ENCODE measurements at places on chromosomes 2 and 18.

DNA sequence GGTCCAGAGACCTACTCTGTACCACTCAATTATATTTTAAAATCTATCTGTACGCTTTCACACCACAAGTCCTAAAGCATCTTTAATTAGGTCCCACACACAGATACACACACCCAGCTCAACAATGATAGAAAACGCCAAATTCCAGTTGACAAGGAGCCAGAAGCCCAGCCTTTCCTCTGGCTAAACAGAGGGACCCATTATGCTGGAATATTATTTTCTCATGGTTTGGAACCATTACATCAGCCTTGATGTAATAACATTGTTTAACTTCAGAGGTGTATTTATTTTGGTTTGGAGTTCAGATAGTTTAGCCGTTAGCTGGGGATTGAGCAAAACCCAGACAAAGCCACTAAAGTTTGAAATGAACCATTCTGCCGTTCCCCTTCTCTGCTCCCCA is 14.0 kb upstream of the INHBB start:
- no peak overlapping the region for H3K27ac ChIP-seq
- H3K27me3 ChIP-seq: no peaks in the 10 kb centered on the region
- no peak for DNase-seq
- no peaks in the 10 kb centered on the region for H3K36me3 ChIP-seq

DNA sequence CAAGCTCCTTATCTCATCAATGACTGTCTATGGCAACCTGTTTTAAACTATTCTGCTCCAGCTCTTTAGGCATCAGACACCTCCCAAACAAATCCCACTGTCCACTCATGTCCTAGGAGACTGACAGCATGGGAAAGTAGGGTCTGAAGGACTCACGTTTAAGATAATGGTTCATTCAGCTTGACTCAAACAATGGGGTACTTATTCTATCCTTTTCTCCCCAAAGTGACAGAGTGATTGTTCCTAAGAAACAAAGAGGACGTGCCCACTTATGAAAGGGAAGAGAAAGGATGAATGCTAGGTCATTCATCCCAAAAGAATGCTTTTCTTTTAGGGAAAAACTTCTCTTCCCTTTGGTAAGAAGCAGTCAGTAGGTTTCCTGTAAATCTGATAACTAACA is 41.9 kb downstream of the ALK start:
- H3K27ac ChIP-seq: no peak overlapping the region
- H3K4me3 ChIP-seq: no peak overlapping the region
- DNase-seq: no peak
- H3K4me1 ChIP-seq: no peaks in the 10 kb centered on the region

DNA sequence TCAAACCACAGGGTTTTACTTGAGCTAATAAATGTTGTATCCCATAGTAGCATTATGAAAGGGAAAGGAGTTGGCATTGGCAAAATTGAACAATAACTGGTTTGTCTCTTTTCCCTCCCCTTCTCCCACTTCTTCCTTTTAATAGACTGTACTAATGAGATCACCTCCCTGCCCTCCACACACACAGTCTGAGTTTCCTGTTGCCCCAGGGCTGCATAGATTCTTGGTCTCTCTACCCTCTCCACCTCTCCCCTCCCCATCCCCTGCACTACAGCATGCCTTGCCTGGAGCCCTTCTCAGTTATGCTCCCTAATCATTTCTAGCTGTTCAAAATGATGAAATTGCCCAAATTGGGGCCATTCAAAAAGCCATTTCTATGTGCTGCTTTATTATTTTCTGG is 37.2 kb upstream of the NEMP2 start:
- DNase-seq: no peak
- no peaks in the 10 kb centered on the region for H3K36me3 ChIP-seq
- peaks cover 2% of the 10 kb centered on the region for H3K4me1 ChIP-seq
- no peak overlapping the region for H3K27ac ChIP-seq
- no peak overlapping the region for H3K4me3 ChIP-seq

DNA sequence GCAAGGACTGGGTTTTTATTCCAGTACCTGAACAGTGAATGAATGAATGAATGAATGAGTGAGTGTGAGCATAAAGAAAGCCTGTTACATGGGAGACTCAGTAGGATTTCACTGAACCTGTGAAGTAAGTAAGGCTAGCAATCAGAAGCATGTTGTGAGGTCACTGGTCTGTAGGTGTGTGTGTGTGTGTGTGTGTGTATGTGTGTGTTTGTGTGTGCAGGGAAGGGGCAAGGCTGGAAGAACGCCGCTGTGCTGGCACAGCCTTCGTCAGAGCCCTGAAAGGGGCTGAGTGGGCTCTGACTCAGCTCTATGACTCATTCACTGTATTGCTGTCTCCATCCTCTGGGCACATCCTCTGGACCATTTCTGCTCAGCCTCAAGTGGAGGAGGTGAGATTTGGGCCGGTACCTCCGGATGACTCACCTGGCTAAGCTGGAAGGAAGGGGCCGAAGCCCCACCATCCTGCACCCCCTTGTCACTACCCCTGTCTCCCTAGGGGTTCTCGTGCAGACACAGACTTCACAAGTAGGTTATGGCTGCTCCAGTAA is 51.4 kb upstream of the MRPL33 start:
- H3K4me1 ChIP-seq: peaks cover 30% of the 10 kb centered on the region
- peak; percentile 81 for DNase-seq
- H3K27ac ChIP-seq: no peak overlapping the region

GRCh38 chr2:161139098-161139987 is 20.9 kb upstream of the TANK start:
- peak overlapping the region; percentile 56 for H3K27ac ChIP-seq
- DNase-seq: no peak
- H3K4me3 ChIP-seq: peak overlapping the region; percentile 13
- H3K36me3 ChIP-seq: no peaks in the 10 kb centered on the region

- H3K27ac ChIP-seq: no peak overlapping the region
- no peak for DNase-seq
- peaks cover 10% of the 10 kb centered on the region for H3K4me1 ChIP-seq
- H3K36me3 ChIP-seq: no peaks in the 10 kb centered on the region
- H3K27me3 ChIP-seq: no peaks in the 10 kb centered on the region
- no peak overlapping the region for H3K4me3 ChIP-seq
Measured at GRCh38 chr2:23495661-23496114, 110.7 kb downstream of the KLHL29 start.

DNA sequence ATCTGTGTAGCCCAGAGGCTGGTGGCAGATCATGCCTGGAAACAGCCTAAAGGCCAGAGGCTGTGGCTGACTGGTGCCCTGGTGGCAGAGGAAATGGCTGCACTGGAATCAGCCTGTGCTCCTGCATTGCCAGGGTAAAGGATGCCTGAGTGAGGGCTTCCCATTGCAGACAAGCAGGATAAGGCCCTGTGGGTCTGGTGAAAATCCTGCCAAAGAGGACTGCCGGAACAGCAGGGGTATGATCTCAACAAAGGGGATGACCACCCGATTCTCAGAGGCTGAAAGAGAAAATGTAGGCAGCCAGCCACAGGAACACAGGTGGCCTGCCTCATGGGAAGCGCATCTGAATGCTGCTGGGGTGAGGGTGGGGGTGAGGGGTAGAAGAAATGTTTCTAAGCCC is 48.2 kb downstream of the FBXO48 start:
- H3K4me1 ChIP-seq: no peaks in the 10 kb centered on the region
- no peaks in the 10 kb centered on the region for H3K36me3 ChIP-seq
- no peak for DNase-seq

- H3K4me3 ChIP-seq: no peak overlapping the region
- no peak for DNase-seq
Measured at GRCh38 chr2:127407091-127407490, 11.1 kb upstream of the PROC start.

DNA sequence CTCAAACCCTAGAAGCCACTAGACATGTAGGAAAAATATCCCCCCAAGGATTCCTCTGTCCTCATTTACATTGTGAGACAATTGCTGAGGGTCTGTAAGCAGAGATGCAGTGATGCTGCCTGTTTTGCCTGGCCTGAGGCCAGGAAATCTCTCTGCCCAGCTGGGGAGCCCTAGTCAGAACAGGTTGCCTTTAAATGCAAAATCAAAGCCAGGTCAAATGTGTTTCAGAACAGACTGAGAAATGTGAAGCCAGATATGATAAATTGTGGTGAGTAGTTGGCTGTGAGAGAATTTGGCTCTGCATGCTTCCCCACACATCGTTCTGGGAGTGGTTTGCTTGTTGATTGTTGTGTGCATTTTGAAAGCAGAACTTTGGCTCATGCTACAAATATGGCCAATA is 38.4 kb upstream of the NXPH2 start:
- no peak overlapping the region for H3K27ac ChIP-seq
- no peak overlapping the region for H3K4me3 ChIP-seq
- no peaks in the 10 kb centered on the region for H3K27me3 ChIP-seq
- H3K36me3 ChIP-seq: no peaks in the 10 kb centered on the region
- H3K4me1 ChIP-seq: no peaks in the 10 kb centered on the region
- DNase-seq: no peak

- no peaks in the 10 kb centered on the region for H3K27me3 ChIP-seq
- DNase-seq: peak; percentile 94
- peak overlapping the region; percentile 66 for H3K27ac ChIP-seq
Measured at GRCh38 chr2:69100220-69100723, 87.3 kb downstream of the ANTXR1 start.

- no peak overlapping the region for H3K4me3 ChIP-seq
- DNase-seq: no peak
- H3K27me3 ChIP-seq: no peaks in the 10 kb centered on the region
- no peaks in the 10 kb centered on the region for H3K4me1 ChIP-seq
- no peak overlapping the region for H3K27ac ChIP-seq
Measured at GRCh38 chr2:10947005-10947440, 35.3 kb downstream of the KCNF1 start.

GRCh38 chr2:95350774-95351597 is 51.5 kb upstream of the FAHD2A start:
- no peaks in the 10 kb centered on the region for H3K36me3 ChIP-seq
- no peak overlapping the region for H3K4me3 ChIP-seq
- H3K27ac ChIP-seq: no peak overlapping the region
- no peaks in the 10 kb centered on the region for H3K27me3 ChIP-seq
- peaks cover 23% of the 10 kb centered on the region for H3K4me1 ChIP-seq
- DNase-seq: peak; percentile 81

GRCh38 chr2:170975127-170975942 is 46.3 kb downstream of the GORASP2 start:
- H3K36me3 ChIP-seq: no peaks in the 10 kb centered on the region
- no peak overlapping the region for H3K27ac ChIP-seq
- H3K27me3 ChIP-seq: no peaks in the 10 kb centered on the region
- DNase-seq: no peak
- no peak overlapping the region for H3K4me3 ChIP-seq

GRCh38 chr2:46794693-46795317 is 120.8 kb downstream of the MCFD2 start:
- DNase-seq: no peak
- no peaks in the 10 kb centered on the region for H3K36me3 ChIP-seq
- no peaks in the 10 kb centered on the region for H3K27me3 ChIP-seq
- no peak overlapping the region for H3K4me3 ChIP-seq
- H3K27ac ChIP-seq: no peak overlapping the region

GRCh38 chr2:213991453-213992108 is 419.3 kb upstream of the VWC2L start:
- H3K36me3 ChIP-seq: no peaks in the 10 kb centered on the region
- no peaks in the 10 kb centered on the region for H3K27me3 ChIP-seq
- H3K4me3 ChIP-seq: no peak overlapping the region
- DNase-seq: no peak
- no peaks in the 10 kb centered on the region for H3K4me1 ChIP-seq

GRCh38 chr2:98393354-98393753 is 47.1 kb downstream of the CNGA3 start:
- no peaks in the 10 kb centered on the region for H3K36me3 ChIP-seq
- DNase-seq: no peak
- H3K4me3 ChIP-seq: no peak overlapping the region
- no peaks in the 10 kb centered on the region for H3K4me1 ChIP-seq

- H3K4me3 ChIP-seq: no peak overlapping the region
- DNase-seq: no peak
- no peaks in the 10 kb centered on the region for H3K27me3 ChIP-seq
- H3K27ac ChIP-seq: no peak overlapping the region
- H3K4me1 ChIP-seq: no peaks in the 10 kb centered on the region
Measured at GRCh38 chr2:84482603-84483002, 23.5 kb upstream of the SUCLG1 start.

GRCh38 chr2:132901661-132902060 is 231.7 kb upstream of the LYPD1 start:
- no peaks in the 10 kb centered on the region for H3K4me1 ChIP-seq
- no peak overlapping the region for H3K4me3 ChIP-seq
- DNase-seq: no peak
- H3K36me3 ChIP-seq: no peaks in the 10 kb centered on the region

DNA sequence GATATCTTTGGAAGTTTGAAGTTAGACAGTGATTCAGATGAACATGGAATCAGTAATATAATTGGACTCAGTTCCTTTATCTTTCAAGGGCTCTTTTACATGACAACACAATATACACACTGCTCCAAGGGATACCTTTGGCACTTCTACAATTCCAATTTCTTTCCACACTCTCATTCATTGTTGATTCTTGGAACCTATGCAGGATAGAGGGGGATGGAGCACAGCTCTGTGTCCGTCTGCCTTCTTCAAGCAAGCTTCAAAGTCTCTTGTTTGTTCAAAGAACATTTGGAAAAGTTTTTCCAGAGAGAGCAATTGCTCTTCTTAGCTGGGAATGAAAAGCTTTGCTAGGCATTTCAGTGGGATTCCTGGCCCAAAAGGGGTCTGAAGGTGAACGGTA is 276.2 kb upstream of the ZEB2 start:
- no peak overlapping the region for H3K27ac ChIP-seq
- DNase-seq: no peak
- no peaks in the 10 kb centered on the region for H3K27me3 ChIP-seq
- no peak overlapping the region for H3K4me3 ChIP-seq
- H3K4me1 ChIP-seq: peaks cover 5% of the 10 kb centered on the region

- H3K4me3 ChIP-seq: no peak overlapping the region
- H3K27ac ChIP-seq: peak overlapping the region; percentile 96
- no peaks in the 10 kb centered on the region for H3K36me3 ChIP-seq
- no peak for DNase-seq
- H3K27me3 ChIP-seq: no peaks in the 10 kb centered on the region
Measured at GRCh38 chr2:237315170-237315828, 98.7 kb downstream of the COL6A3 start.

- no peaks in the 10 kb centered on the region for H3K36me3 ChIP-seq
- no peak overlapping the region for H3K27ac ChIP-seq
- H3K4me1 ChIP-seq: peaks cover 4% of the 10 kb centered on the region
- no peaks in the 10 kb centered on the region for H3K27me3 ChIP-seq
- H3K4me3 ChIP-seq: peak overlapping the region; percentile 27
Measured at GRCh38 chr2:50143822-50144575, 887.9 kb downstream of the NRXN1 start.

DNA sequence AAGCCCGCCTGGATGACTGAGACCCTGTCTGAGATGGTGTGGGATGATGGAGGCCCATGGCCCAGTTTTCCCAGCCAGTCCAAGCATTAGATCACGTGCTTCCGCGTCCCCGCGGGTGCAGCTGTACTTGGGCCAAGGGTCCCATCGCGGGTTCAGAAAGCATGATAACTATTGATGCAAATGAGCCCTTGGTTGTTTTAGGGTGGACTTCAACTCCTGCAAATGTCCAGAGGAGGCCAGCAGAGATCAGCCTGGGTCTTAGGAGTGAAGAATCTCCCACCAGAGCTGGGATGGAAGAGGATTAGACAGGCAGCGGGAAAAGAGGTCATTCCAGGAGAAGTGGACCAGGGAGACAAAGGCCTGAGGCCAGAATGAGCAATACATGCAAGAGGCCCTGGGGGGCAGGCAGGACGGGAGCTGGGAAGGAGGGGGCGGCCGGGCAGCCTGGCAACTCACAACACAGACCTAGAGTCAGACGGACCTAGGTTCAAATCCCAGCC is 89.9 kb upstream of the TMEM247 start:
- H3K27ac ChIP-seq: peak overlapping the region; percentile 28
- H3K4me3 ChIP-seq: no peak overlapping the region
- H3K36me3 ChIP-seq: no peaks in the 10 kb centered on the region

Measured in vagina (tissue), 2 donors.